ENCODE measurements at places on chromosomes 4 and X.

DNA sequence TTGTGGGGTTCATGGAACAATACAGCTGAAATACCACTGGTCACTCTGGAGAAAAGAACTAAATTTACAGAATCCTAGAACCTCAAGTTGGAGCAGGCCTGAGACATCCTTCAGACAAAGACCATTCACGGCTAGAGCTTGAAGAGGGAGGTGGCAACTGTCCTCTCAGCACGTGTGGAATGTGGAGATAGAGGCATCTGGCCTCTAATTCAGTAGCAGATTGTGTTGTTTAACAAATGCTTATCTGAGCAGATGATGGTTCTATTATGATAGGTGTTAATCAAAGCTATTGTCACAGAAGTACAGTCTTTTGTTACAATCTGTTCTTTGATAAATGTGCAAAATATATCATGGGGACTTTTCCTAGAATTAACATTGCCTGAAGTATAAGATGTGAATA is 121.7 kb upstream of the KCNIP4 start:
- no peak for DNase-seq

GRCh38 chr4:83890816-83891215 is 354.9 kb downstream of the GPAT3 start:
- no peak for DNase-seq

DNA sequence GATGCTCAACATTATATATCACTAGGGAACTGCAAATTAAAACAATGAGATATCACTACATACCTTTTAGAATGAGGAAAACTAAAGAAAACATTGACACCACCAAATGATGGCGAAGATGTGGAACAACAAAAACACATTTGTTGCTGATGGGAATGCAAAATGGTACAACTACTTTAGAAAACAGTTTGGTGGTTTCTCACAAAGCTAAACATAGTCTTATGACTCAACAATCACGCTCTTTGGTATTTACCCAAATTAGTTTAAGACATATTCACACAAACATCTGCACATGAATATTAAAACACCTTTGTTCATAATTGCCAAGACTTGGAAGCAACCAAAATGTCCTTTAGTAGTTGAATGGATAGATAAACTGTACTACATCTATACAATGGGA is 53.2 kb downstream of the USO1 start:
- DNase-seq, result no peak

GRCh38 chr4:157983300-157983699 is 189.5 kb downstream of the GASK1B start:
- no peak for DNase-seq

DNA sequence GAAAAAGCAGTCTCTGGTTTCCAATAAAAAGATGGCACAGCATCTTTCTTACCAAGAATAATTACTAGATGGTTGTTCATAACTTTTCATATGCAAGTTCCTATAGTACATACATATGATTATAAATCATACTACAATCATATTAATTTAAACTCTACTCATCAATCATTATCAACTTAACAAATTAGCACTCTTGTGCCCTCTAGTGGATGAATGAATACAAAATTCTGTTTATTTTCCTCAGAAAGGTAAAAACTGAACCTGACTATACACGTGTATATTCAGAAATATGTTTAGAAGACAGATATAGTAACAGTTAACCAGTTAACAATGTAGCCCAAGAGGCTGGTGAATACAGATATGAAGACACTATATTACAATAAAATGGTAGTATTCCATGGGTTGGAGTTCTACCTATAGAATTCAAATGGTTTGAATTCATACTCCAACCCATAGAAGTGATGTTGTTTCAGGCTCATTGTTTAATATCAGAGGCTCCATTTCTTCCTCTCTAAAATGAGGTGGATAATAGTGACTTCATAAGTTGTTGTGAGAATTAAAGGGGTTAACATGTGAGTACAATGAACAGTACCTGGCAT is 100.0 kb downstream of the ADAMTS3 start:
- no peak for DNase-seq

- no peak for DNase-seq
These were observed 51.5 kb upstream of the GPR78 start for GRCh38 chr4:8528713-8529112.

- no peak for DNase-seq
These were observed 25.4 kb downstream of the SEC31A start for GRCh38 chr4:82865592-82865991.

- DNase-seq, result no peak
These were observed 7.5 kb downstream of the APEX2 start for GRCh38 chrX:55007656-55008055.

DNA sequence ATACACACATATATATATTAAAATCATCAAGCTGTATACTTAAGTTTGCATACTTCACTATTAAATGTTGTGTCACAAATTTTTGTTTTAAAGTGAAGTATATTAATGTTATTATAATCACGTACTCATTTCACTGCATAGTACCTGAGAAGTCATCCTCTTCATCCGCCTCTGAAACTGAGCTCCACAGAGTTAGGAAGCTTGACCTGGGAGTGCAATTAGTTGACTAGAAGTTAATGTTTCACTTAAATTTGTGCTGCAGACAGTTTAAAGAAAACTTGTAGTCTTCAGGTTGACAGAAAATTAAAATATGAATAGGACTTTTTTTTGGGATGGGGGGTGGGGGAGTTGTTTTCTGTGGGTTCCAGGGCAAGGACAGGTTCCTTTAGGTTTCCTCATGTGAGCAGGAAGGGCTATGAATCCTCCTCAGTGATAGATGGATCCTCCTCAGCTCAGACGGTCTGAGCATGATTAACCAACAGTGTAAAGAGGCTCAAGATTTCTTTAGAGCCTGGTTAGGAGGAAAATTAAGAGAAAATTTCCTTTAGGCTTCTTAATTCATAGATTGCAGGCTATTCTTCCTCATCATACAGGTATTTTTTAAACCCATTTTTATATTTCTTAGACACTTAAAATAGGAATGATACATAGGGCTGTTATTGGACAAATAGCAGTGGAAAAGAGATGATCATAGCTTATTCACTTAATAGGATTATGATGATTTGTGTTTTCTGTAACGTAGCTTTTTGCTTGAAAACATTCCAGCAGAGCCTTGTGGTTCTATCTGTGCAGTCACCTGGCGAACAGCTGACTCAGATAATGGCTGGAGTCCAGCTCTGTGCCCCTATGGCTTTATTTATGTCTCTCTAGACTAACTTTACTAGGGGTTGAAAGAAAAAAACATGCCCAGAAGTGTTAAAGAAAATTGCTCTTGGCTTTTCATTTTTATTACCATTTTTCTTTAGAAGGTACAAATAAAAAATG is 102.7 kb downstream of the SLC4A4 start:
- DNase-seq, result no peak

DNA sequence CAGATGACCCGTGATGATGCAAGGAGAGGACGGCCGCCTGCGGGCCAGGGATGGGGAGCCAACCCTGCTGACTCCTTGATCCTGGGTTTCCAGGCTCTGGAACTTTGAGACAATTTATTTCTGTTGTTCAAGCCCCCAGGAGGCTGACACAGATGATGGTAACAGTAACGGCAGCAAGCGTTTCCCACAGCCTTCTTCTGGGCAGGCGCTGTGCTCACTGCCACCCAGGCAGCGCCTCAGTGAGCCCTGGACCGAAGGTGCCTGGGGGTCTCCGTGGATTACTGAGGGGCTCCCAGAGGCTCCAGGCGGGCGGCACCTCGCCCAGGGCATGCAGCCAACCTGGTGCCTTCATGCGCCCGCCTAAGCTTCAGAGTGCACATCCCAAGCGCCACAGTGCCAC is 103.9 kb upstream of the AFAP1 start:
- DNase-seq, result no peak

DNA sequence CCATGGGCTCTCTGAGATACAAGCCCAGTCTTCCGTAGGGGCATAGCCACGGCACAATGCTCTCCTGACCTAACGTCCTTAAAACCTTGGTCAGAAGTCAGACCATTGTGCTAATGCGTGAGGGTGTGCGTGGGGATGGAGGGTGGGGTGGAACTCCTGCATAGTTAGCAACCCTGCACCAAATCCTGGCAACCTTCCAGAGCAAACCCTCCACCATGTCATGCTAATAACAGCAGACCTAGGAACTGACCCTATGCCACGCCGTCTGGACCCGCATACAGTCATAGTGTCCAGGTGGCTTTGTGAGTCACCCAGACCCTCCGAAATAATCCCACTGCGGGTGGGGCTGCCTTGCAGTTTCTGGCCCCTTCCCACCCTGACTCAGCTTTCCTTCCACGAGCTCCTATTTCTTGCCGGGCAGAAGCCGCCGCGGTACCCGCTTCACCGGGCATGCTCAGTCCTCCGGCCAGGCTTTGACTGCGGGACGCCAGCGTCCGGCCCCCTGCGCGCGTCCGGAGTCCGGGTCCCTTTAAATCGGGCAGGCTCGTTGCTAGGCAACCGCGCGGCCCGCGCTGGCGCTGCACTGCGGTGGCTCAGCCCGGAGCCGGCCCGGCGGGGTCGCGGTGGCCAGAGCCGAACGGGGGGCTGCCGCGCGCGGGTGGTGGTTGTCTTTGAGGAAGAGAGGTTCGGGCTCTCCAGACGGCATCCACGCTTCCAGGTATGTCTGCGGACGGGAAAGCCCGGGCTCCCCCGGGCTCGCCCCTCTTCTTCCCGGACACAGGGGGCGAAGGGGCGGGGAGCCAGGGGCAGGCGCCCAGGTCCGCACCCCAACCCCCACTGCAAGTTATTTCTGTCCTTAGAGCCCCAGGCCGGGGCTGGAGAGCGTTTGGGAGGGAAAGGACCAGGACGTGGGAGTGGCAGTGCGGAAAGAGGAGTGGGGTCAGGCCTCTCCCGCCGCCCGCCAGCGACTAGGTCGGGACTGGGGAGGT is at the start of gene CCDC160:
CCDC160 (plus strand) TSS at position 557 of the 989 bp plus-strand sequence. CDS start 7,619 bp downstream, outside the sequence.
- DNase-seq, result no peak

DNA sequence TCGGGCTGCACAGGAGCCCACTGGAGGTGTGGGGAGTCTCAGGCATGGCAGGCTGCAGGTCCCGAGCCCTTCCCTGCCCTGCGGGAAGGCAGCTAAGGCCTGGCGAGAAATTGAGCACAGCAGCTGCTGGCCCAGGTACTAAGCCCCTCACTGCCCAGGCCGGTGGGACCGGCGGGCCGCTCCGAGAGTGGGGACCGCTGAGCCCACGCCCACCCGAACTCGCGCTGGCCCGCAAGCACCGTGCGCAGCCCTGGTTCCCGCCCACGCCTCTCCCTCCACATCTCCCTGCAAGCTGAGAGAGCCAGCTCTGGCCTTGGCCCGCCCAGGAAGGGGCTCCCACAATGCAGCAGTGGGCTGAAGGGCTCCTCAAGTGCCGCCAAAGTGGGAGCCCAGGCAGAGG is 82.0 kb upstream of the NEIL3 start:
- no peak for DNase-seq

DNA sequence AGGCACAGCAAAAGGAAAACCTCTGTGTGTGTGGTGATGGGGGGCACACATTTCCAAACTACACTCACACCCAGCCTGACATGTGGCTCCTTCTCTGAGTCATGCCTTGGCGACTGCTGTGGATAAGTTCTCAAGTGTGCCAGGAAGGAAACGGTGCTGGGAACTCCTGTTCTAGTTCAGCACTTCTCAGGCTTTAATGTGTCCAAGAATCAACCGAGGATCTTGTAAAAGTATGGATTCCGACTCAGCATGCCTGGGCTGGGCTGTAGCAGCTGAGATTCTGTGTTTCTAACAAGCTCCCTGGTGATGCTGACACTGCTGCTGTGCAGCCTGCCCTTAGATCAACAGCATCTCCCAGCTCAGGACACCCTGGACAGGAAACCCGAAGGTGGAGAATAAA is 20.2 kb downstream of the CLNK start:
- no peak for DNase-seq

Data from activated CD4-positive, alpha-beta T cell treated with anti-CD3 and anti-CD28 coated beads for 24 hours (primary cell).